Activated T-cell treated with anti-CD3 and anti-CD28 coated beads, Interleukin-2, amount 50 U/mL, for 48 hours (primary cell): ENCODE measurements at places on chromosomes 1 and 21.

- no peak for DNase-seq
Observed at GRCh38 chr1:157111396-157112165, 12.0 kb upstream of the ETV3L start.

- peak; percentile 52 for DNase-seq
Observed at GRCh38 chr1:32180186-32181060, 948 bp downstream of the TXLNA start.

GRCh38 chr1:75521658-75522057 lies 89.3 kb downstream of the SLC44A5 start:
- DNase-seq: no peak

GRCh38 chr1:156727926-156728598 lies at the start of gene METTL25B:
METTL25B (plus strand) TSS chr1:156728469; CDS start chr1:156729105, 636 bp downstream.
- DNase-seq: peak; percentile 88
